ENCODE measurements at places on chromosomes 2 and 18. TPM values are rescaled to one million over a fixed set of nuclear protein-coding genes. Genes with fewer than 3 reads are reported as not detected.
A peak's percentile ranks its signal among the peaks of the same experiment; 100 is the strongest.

GRCh38 chr2:96764253-96764637 is 3.5 kb downstream of the CNNM4 start:
- DNase-seq = no peak

GRCh38 chr18:47549021-47549540 is 297.6 kb upstream of the SKOR2 start:
- no peak for DNase-seq

- no peak for DNase-seq
Observed at GRCh38 chr18:52553441-52553840, 213.4 kb downstream of the DCC start.

GRCh38 chr2:100603948-100604633 is 41.3 kb downstream of the PDCL3 start:
- DNase-seq = no peak

GRCh38 chr2:95539836-95540235 is 52.0 kb upstream of the TRIM43 start:
- no peak for DNase-seq

- peak; percentile 67 for DNase-seq
Observed at GRCh38 chr18:24075767-24076597, 61.4 kb downstream of the TTC39C start.

DNA sequence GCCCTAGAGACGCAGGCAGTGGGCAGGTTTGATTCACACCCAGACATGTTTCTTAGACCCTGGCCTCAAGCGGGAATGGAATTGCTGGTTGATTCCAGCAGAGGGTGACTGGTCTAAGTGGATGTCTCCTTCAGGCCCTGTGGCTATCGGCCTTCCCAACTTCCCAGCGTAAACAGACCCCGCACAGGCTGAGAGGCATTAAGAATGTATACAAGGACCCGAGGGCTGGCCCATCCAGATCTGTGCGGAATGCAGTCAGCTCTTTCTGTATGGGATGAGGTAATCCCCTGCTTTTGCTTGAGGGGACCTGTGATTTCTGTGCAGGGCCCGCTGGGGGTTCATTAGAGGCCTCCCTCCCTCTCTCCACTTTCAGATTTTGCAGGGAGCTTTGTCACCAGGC is 6.5 kb downstream of the ACKR3 start:
- DNase-seq = no peak

DNA sequence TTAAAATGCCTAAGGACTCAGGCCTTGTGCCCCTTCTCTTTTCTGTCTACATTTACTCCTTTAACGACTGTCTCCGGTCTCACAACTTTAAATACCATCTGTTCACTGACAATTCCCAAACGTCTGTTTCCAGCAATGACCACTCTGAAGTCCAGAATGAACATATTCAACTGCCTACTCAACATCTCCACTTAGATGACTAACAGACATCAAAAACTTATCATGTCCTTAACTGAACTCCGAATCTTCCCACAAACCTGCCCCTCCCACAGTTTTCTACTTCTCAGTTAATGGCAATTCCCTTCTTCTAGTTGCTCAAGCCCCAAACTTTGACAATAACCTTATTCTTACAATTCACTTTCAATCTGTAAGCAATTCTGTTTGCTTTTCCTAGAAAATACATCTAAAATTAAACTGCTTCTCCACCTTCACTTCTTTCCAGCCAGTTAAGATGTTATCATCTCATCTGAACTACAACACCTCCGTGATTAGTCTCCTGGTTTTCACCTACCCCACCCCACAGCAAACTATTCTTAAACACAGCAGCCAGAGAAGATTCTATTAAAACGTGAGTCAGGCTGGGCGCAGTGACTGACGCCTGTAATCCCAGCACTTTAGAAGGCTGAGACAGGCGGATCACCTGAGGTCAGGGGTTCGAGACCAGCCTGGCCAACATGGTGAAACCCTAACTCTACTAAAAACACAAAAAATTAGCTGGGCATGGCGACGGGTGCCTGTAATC is 2.8 kb downstream of the C1D start:
- no peak for DNase-seq

GRCh38 chr18:3873698-3874097 is 423.7 kb downstream of the TGIF1 start:
- no peak for DNase-seq

DNA sequence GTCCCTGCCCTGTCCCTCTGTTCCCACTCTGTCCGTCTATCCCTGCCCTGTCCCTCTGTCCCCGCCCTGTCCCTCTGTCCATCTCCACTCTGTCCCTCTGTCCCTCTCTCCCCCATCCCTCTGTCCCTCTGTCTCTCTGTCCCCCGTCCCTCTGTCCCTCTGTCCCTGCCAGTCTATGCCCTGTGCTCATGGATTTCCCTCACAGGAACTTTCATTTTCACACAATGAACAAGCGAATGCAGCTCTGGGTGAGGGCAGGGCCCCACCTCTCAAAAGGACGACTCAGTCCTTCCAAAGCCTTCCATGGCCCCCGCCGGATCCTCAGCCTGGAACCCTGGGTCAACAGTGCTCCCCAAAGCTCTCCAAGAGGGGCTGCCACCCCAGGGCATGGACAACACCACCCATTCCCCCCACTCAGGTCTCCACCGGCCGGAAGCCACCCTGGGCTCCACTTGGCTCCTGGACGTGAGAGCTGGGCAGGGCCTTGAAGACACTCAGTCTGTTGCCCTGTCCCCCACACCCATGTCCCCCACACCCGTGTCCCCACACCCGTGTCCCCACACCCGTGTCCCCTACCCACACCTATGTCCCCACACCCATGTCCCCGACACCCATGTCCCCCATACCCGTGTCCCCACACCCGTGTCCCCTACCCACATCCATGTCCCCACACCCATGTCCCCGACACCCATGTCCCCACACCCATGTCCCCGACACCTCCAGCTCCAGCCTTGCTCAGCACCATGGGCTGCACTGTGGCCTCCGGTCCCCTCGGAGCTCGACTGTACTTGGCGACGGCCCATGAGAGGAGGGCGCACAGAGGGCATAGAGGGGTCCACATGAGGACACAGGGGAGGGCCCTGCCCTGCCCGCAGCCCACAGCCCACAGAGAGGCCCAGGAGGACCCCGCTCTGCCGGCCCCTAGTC is 156.0 kb downstream of the PXDN start:
- no peak for DNase-seq

DNA sequence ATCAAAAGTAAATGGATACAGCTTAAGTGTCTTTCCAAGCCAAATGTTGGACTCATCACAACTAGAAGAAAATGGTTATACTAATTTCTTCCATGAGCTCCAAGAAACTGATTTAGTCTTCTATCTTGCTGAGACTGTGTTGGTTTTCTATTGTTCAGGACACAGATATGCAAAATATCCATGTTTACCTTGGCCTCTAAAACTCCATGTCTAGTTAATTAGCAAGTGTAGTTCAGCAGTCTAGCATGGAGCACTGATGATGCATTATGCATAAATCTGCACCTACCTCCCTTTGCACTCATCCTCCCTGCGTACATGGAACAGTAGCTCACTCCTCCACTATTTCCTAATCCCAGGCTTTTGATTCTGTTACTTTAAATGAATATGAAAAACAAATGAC is 731.4 kb upstream of the CHAC2 start:
- no peak for DNase-seq

DNA sequence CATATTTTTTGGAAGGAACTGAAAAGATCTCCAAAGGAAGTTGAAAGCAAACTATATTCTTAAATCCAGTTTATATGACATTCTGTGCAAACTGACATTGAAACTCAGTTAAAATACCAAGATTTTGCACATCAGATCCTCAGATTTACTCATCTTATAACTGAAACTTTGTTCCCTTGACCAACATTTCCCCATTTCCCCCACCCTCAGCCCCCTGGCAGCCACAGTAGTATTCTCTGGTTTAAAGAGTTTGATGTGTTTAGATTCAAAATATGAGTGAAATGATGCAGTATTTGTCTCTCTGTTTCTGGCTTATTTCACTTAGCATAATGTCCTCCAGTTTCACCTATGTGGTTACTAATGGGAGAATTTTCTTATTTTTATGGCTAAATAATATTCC is 99.2 kb upstream of the ITGA4 start:
- DNase-seq = no peak

GRCh38 chr2:46647766-46648742 is 168.7 kb downstream of the TMEM247 start:
- no peak for DNase-seq

DNA sequence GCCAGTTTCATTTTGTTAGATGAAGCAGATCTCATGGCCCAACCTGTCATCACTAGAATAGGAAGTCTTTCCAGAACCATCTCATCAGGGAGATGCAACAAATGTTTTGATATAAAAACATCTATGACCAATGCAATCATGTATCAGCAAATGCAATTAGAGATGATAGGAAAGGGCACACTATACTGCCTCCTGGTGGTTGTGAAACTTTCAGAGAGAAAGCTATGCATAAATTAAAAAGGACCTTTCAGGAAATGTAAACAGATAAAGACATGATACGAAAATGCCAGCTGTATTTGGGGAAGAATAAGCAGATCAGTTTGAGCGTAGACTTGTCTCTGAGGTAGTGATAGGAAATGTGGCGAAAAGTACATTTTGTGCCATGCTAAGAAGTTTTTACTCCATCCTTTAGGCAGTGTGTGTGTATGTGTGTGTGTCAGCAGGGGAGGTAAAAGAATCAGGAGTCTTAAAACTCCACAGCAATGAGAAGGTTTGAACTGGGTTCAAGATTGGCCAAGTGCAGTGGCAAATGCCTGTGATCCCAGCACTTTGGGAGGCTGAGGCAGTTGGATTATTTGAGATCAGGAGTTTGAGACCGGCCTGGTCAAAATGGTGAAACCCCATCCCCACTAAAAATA is 479.3 kb downstream of the CPS1 start:
- no peak for DNase-seq

GRCh38 chr2:225766431-225766830 is 366.9 kb downstream of the NYAP2 start:
- no peak for DNase-seq

DNA sequence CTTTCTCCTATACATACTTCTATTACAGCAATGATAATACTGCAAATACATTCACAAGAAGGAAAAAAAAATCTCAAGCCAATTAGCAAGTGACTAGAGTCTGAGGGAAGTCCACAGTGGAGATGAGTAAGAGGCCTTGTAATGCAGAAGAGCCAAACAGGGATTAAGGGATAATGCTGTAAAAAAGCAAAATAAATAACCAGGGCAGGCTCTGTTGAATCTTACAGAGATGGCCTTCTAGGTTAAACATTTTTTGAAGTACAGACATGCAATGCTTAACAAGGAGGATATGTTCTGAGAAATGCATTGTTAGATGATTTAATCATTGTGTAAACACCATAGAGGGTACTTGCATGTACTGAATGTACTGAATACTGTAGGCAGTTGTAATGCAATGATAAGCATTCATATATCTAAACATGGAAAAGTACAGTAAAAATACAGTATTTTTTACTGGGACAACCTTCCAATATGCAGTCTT is 122.1 kb upstream of the RMDN2 start:
- no peak for DNase-seq

DNA sequence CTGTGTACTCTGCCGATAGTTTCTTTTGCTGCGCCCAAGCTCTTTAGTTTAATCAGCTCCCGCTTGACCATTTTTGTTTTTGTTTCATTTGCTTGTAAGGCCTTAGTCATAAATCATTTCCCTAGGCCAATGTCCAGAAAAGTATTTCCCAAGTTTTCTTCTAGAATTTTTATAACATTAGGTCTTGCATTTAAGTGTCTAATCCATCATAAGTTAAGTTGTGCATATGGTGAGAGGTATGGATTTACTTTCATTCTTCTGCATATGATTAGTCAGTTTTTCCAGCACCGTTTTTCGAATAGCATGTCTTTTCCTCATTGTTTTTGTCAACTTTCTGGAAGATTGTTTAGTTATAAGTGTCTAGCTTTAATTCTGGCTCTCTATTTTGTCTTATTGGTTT is 484.8 kb upstream of the CNTNAP5 start:
- DNase-seq = no peak

- no peak for DNase-seq
Observed at GRCh38 chr2:95314964-95315611, 17.9 kb downstream of the KCNIP3 start.

DNA sequence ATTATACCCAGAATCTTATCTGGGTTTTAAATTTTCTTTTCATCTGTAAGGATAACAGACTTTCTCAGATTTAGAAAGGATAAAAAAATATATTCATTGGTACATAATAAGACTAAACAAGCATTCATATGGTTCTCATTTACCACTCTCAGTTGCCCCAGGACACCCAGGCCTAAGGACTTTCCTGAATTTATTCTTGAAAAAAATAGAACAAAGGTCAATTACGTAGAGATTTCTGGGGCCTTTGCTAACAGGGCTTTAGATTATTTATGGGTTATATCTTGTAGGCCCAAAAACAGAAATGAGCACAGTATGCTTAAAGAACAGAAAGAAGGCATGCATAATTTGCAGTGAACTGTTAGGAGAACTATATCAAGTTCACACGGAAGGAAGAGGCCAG is 269.0 kb upstream of the COL3A1 start:
- no peak for DNase-seq

- no peak for DNase-seq
Observed at GRCh38 chr2:47165001-47165555, 10.0 kb upstream of the STPG4 start.

DNA sequence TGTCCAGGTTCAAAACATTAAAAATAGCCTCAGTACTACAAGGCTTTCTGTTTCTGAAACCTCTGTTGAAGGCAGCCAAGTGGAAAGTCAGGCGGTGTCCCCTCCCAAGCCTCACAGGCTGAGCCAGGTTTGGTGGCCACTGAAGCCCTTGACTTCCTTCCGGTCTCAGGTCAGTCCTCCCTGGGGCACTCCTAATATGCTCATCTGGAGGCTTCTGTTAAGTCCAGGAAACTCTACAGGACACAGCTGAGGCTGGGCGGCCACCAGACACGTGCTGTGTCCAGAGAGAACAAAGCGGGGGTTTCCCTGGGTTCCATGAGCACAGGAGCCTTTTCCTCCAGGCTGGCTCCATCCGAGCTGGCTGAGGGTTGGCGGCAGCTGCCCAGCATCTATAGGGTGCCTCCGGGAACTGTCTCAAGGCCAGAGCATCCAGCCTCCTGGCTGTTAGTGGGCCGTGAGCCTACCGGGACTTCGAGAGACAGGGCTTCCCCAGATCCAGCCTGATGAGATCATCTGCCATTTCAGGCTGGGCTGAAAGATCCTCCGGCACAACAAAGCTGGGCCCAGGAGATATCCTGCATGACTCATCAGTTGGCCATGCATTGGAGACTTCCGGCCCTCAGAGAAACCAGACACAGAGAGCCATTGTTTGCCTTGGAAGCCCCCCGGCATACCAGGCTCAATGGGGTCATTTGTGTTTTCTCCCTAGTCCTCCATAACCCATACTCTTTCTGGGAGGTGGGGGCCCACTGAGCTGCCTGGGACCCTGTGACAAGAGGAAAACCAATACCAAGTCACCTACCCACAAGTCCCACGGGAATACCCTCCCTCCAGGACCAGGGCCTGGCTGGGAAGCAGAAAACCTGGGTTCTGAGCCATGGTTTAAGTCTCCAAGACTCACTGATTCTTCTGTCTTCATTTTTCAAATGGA is 71.7 kb downstream of the HS1BP3 start:
- DNase-seq = no peak

GRCh38 chr18:59993560-59993959 is 93.8 kb downstream of the PMAIP1 start:
- DNase-seq = no peak

- DNase-seq = peak; percentile 73
Observed at GRCh38 chr2:217943446-217944321, 59.1 kb downstream of the TNS1 start.

The COL4A4 gene
- not detected for total RNA-seq

The ARHGEF33 gene
- total RNA-seq = 0.62 TPM

The PER2 gene
- total RNA-seq = 13.0 TPM

The PID1 gene
- total RNA-seq = 0.17 TPM

The DIPK1C gene
- not detected for total RNA-seq

The CMPK2 gene
- total RNA-seq = 106 TPM

The RBM44 gene
- total RNA-seq = 1.2 TPM

The CYP1B1 gene
- total RNA-seq = 9.7 TPM

The FAM237A gene
- not detected for total RNA-seq

The C2orf80 gene
- not detected for total RNA-seq

The CD226 gene
- total RNA-seq = 46.4 TPM
